Activated CD4-positive, CD25-positive, alpha-beta regulatory T cell treated with anti-CD3 and anti-CD28 coated beads, Interleukin-2, amount 50 U/mL, for 24 hours (primary cell): ENCODE measurements at places on chromosomes 13 and 19.

DNA sequence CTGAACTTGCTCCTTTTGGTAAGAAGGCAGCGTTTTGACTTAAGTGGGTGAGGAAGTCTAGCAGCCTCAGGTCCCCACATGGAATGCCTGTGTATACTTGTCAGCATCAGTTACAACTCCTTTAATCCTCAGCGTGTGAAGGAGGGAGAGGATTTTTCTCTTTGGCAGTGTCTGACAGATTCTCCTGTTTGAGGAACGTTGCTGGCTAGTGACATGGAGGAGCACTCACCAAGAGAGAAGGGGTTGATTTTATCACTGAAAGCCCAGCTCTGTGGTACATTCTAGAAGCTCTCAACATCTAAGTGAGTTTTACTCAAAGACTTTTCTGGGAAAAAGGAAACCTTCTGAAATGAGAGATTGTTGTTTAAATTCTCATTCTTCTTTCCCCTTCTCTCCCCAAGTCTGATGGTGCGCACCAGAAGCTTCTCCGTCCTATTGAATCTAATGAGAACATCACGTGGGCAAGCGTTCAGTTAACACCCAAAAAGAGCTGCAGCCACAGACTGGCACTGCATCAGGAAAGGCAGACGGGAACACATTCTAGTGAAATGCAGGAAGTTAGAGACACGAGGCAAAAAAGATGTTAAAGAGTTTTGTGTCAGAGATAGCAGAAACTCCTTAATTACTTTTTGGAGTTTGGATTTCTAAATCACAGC, 58.2 kb downstream of the GJA3 start:
- no peak for ATAC-seq

DNA sequence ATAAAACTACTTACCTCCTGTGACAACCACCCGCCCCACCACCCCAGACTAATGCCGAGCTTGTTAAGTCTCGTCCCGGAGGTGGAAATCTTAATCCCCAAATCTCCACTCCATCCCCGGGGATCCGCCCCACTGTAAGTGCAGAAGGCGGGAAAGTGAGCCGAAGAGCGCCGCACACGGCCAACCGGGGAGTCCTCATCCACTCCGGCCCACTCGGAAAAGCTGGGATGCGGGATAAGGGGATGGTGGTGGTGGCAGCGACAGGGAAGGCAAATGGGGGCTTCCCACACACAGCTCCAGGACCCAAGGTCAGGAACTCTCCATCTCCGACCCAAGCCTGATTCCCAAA, 621 bp downstream of the FBL start:
- ATAC-seq: no peak

- ATAC-seq: no peak
These were observed 464.6 kb downstream of the PCDH9 start for GRCh38 chr13:66765559-66765958.

GRCh38 chr19:53594811-53595509, 36.8 kb upstream of the DPRX start:
- ATAC-seq: no peak

GRCh38 chr13:106633321-106633720, 65.4 kb upstream of the ARGLU1 start:
- no peak for ATAC-seq

DNA sequence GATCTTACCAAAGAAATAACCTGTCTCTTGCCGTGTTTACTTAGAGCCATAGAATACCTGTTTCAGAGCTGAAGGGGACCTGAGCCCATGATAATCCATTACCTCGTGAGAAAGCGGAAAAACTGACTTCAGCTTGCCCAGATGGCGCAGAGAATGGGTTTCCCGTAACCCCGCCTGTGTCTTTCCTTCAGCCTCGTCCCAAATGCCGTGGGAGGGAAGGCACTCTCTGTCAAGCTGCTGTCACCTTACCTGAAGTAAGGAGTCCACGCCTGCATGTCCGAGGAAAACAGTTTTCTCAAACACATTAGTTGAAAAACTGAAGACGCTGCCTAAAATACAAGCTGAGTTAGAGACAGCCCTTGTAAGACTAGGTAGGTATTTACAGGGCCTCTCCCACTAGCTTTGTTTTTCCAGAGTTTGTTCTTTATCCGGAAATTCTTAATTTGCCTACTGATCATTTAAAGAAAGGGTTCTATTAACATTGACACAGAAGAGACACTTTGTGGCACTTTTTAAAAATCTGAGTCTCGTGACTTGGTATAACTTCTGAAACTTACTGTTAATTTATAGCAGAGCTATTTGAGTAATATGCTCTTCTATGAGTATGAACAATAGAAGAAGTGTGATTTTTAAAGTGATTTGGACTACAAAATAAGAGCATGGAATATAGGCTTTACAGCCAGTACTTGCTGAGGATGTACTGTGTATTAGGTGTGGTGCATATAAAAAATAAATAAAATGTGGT, 1.3 kb upstream of the INTS6 start:
- ATAC-seq: peak; percentile 6

DNA sequence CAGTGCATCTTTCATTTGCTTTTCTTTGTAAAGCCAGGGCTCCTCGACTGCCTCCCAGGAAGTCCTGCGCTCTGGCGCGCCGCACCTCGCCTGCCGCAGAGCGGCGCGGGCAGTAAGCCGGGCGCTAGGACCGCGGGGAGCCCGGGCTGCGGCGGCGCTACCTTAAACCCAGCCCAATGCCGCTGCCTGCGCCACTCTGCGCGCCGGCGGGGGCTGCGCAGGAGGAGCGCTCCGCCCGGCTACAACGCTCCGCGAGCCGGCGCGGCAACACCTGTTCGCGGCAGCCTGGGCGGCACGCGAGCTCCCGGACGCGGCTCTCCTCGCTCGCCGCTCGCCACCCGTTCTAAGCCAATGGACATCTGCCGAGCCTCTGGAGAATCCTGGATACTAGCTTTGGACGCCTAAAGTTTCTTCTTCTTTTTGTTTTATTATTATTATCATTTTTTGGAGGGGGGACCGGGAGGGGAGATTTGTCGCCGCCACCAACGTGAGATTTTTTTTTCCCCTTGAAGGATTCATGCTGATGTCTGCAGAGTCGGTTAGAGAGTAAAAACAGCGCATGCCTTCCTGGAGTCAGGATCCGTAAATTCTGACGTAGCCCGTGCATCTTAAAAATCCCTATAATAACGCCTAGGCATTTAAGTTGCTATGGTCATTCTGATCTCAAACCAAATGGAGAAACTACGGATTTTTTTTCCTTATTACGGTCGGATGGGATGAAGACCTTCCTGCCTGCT, at the start of gene FGF9:
Gene FGF9, plus strand, starts transcription at position 191 of the 737 bp plus-strand sequence. CDS start 840 bp downstream, outside the sequence.
- peak; percentile 91 for ATAC-seq

- ATAC-seq: no peak
These were observed 36.2 kb upstream of the LRCH1 start for GRCh38 chr13:46516599-46517338.

DNA sequence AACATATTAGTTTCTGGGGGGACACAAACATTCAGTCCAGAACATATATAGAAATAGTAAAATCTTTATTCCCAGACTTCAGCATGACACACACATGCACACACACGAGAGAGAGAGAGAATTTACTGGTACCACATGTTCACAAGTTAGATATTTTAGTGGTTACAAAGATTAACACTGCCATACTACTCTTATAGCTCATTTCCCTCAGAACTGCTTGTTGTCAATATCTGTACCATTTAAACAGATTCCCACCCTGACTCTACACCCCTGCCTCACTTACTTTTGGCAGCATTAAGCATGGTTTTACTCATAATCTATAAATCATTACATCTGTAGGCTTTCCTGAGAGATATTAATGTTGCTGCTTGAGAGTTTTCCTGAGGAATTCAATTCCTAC, 524.7 kb upstream of the HTR2A start:
- no peak for ATAC-seq

- no peak for ATAC-seq
These were observed 1338.8 kb upstream of the MIR17HG start for GRCh38 chr13:90008707-90009149.

GRCh38 chr13:71867131-71867814, at the start of gene DACH1:
Gene DACH1 (minus strand): TSS chr13:71867204.
- ATAC-seq: no peak

DNA sequence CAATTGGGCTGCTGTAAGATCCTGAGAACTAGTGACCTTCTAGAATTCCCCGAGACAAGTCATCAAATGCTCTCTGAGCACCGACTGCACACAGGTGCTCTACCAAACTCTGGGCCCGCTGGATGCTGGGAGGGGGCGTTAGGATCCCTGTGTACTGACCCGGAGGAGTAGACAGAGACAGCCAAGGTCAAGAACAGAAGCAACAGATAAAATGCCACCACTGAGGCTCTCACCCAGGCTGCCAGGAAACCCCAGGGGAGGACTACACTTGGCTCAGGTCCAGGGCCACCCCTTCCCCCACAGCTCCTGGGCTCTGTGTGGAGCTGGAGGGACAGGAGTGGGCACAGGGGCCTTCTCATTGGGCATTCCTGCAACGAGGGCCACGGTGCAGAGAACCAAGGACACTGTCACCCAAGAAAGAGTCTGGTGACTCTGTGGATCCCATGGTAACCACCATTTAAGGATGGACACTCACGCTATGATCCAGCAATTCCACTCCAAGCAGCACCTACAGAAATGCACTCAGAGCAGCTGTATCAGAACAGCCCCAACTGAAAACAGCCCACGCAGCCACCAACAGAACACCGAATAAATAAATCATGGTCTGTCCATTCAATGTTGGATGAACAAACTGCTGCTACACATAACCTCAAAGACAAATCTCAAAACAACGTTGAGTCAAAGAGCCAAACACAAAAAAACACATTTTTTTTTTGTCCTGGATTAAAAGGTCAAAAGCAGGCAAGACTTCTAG, 16.8 kb upstream of the SLC35E1 start:
- ATAC-seq: no peak

DNA sequence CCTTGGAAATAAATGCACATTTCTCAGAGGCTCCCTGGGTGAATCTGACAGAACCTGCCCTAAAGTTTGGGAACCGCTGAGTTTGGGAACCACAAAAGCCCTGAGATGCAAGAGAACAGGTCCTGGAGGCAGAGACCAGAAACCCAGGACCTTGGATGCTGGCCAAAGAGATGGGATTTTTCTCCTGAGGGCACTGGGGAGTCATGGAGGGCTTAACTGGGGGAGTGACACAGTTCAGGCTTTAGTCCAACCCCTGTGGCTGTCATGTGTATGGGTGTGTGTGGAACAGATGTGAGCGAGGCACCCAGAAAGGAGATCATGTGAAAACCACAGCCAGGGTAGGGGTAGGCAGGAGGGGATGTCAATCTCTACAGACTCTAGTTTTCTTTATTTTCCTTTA, 3.9 kb upstream of the NCCRP1 start:
- ATAC-seq: no peak

GRCh38 chr13:76214001-76214400, 577.9 kb downstream of the LMO7 start:
- ATAC-seq: no peak
